ENCODE measurements at places on chromosomes 11 and 22. TPM values are rescaled to one million over a fixed set of nuclear protein-coding genes. Genes with fewer than 3 reads are reported as not detected.

Gene CD3G
- total RNA-seq, result not detected

Gene TEX54
- total RNA-seq, result not detected

GRCh38 chr11:61334434-61335354, 1.7 kb downstream of the TKFC start:
- DNase-seq, result no peak

GRCh38 chr11:126387857-126388256, 32.4 kb downstream of the ST3GAL4 start:
- DNase-seq, result no peak

DNA sequence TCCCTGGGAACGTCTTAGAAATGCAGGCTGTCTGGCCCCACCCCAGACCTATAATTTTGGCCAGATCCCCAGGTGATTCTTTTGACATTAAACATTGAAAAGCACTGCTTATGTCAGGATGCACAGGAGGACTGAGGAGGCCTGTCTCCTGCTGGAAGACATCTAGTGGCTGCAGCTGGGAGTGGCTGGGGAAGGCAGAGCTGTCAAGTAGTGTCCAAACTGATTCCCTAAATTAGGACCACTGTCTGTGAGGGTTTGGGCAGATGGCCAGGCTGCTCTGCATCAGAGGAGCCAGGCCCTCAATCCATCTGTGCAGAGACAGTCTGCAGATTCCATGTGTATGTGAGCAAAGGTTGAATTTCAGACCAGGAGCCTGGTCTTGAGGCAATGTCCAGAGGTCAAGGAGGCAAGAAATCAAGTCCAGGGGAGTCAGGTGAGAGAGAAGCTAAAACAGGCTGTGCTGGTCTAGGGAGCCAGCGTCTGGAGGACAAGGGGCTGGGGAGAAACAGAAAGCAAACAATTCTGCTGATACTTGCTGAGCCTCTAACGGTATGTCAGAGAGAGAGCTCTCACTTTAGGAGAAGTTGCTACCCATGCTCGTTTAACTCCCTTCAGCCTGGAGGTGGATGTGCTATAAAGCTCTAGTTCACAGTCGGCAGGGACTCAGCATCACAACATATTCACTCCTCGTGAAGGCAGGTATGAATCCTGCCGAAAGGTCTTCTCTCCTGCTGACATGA, 15.3 kb upstream of the SYTL2 start:
- DNase-seq, result peak; percentile 27

GRCh38 chr22:45268167-45268957, 16.4 kb upstream of the UPK3A start:
- no peak for DNase-seq

DNA sequence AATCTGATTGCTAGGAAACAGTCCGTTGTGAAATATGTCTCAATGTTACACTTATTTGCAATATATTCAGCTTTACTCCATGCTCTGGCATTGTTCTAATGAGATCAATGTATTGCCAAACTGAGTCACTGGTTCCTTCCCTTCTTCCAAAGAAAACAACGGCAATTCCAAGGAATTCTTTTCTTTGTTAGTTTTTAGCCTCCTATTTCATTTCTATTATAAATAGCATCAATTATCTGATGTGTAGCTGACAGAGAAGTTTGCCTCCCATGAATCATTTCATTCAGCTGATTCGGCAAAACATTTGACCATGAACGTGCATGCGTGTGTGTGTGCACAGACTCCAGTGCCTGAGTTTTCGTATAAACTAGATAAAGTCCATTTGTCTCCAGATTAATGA, 346.8 kb downstream of the ETS1 start:
- no peak for DNase-seq

GRCh38 chr11:4886186-4886585, 4.5 kb downstream of the OR51T1 start:
- no peak for DNase-seq

DNA sequence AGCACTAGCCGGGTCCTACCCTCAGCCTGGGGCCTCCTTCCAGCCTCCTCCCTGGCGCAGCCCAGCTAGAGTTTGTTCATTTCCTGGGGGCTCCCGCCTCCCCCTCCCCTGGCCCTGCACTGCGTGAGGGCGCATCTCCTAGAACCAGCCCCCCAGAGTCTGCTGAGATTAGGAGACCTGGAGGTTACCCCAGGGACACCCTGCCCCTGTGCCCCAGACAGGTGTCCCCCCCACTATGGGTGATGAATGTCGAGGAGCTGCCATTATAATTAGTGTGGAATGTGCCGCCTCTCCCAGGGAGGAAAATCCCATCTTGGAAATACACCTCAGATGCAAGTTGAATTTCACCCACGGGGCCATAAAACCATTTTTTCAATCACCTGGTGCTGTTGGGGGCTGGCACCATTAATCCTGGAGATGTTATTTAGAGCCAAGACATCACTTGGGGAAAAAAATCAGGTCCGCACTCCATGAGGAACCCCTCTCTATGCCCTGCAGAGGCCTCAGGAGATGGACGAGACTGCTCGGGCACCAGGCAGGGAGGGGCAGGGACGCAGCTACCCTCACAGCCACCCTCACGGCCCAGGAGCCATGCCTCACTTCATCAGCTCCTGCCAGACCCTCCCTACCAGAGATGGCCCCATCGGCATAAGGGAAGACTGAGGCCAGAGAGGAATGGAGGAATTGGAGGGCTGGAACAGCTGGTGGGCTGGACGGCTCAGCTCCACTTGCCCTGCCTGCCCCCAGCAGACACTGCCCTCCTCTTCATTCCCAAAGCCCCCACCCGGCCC, 197.5 kb downstream of the IGLL1 start:
- DNase-seq, result no peak

DNA sequence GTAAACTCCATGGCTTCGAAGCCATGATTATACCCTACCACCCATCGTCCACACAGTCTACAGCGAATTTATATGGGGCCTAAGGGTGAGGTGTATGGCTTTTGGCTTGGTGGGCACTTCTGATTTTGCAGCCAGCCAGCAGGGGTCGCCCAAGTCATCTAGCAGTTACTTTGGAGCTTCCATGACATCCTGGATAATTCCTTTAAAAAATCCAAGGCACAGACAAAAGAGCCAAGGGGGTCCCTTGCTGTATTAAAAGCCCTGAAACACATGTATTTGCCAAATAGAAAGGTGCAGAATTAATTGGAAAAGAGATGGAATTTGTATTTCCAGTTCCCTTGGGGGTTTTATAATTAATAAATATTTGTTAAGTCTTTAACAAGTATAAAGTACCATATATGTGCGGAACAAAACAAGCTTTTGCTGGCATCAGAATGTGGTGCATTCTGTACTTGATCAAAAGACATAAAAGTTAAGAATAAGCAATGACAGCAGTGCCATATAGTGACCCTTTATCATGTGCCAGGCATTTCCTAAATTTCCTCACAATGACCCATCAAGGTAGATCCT, 132.8 kb upstream of the PITPNB start:
- peak; percentile 26 for DNase-seq

GRCh38 chr11:20617346-20618005, 18.1 kb downstream of the SLC6A5 start:
- no peak for DNase-seq

- no peak for DNase-seq
Observed at GRCh38 chr11:44618561-44619425, 53.3 kb downstream of the CD82 start.

DNA sequence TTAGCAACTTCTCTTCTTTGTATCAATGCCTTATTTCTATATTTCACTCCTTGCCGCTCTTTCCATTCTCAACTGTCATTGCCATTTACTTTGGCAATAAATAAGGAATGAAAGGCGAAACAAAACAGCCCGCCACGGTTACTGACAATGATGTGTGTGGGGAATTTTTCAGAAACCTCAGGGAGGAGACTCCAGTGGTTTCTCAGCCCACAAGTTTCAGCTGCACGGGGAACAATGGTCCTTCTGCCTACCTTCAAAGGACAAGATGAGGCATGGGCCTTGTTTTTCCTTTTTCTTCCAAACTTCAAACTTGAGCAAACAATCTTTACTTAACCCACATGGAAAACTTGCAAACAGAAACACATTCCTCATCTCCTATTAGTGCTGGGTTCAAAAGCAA, 409.4 kb downstream of the METTL15 start:
- DNase-seq, result no peak

Gene TENM4
- total RNA-seq, result not detected

Gene TMPRSS5
- 0.15 TPM for total RNA-seq

DNA sequence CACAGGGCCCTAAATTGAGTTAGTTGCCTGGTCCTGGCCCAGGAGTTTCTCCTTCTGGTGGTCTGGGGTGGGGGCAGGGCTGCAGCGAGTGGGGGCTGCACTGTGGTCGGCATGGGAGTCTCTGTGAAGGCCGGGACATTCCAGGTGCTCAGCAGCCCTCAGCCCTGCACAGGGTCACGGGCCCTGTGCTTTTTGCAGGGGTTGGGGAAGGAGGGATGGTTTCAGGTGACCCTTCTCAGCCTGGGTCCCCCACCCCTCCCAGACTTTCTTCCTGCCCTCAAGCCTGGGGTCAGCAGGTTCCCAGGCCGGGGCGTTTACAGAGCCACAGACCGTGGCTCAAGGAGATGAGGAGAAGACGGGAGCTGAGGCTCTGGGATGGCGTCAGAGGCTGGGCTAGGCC, 7.8 kb downstream of the EMID1 start:
- no peak for DNase-seq

DNA sequence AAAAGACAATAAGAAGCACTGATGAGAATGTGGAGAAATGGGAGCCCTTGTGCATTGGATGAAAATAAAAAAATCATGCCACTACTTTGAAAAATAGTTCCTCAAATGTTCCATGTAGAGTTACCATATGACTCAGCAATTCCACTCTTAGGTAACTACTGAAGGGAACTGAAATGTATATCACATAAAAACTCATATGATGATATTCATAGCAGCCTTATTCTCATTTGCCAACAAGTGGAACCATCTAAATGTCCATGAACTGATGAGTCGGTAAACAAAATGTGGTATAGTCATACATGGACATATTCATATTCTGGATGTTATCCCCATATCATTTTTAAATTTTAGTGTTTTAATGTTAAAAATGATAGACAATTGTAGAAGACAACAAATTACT, 3.5 kb downstream of the KRTAP5-9 start:
- no peak for DNase-seq

DNA sequence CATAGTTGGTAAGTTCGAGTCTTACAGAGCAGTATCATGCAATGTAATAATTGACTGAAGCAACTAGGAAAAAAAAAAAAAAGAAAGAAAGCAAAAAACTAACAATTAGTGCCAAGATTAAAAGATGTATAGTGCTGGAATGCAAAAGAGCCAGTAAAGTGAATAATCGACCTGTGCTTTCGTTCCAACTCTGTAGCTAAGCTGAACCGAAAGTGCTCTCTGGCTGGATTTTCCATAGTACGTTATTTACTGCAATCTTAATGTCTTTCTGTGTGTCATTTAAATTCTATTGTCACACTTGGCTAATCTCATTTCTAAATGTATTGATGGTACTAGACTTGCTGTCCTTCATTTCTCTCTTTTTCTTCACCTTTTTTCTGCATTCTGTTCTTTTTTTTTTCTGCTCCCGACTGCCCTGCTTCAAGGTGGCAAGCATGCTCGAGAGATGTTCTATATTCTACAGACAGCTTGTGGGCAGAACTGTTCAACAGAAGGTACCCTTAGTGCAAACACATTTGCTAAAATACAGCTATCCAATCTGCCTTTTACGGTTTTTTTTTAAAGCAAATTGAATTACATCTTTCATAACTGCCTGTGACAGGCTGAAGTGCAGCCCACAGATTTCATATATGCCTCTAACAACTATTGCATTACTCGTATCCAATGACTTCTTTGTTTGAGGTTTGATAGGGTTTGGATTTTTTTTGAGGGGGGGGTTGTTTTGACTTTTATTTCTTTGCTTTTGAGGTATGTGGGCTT, 204.2 kb upstream of the MTNR1B start:
- DNase-seq, result no peak

DNA sequence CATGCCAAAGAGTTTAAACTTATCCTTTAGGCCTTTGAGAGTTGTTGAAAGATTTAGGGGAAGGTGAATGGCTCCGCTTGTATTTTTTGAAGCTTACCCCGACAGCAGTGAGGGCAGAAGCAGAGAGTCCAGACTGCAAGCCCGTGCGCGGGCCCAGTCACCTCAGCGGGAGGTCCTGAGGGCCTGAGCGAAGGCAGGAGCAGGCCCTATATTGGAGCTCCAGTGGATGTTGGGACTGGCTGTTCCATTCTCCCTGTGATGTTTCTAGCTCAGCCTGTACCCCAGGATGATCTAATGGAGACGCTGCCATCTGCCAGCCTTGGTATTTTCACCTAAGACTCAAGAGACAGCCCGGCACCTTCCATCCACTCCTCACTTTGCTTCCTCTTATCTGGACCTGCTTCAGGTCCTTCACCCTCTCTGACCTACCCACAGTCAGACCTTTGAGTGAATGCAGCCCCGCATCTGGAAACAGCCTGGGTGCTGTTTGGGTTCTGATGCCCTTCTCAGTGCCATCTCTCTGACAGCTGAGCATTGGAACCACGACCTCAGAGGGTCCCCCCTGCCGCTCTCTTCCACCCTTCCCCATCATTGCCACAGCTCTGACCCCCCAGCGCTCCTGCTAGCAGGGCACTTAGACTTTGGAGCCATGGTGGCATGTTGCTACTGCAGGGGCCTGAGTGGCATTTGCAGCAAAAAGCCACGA, 628.2 kb upstream of the CADM1 start:
- no peak for DNase-seq

DNA sequence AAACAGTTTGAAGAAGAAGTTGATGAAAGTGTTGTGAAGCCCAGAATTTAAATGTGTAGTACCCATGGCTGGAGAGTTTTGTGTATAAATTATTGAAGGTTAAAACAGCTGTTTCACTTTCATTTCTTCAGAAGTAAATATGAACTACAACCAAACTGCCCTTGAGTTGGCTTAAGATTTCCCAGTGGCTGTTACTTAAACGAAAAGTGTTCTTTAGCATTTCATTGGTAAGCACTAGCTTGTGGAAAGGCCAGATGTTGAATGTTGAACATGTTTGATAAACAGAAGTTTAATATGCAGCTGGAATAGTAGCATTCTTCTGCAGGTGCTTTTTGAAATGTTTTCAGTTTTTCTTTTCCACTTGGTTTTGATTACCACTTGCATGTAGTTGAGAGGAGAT, 83.2 kb upstream of the TNRC6B start:
- no peak for DNase-seq

DNA sequence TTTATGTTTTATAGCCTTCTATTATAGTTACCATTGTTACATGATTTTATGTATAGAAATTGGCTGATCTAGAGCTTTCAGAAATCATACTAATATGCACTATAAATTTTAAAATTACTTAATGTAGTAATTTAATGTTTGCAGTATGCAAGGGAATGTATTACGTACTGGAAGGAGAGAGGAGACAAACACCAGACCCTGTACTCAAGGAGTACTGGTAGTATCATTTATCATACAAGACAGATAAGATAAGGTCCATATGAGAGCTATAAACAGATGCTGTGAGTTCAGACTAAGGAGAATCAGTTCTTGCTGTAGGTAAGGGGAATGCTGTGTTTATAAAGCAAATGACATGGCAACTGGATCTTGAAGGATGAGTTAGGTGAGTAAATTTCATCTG, 765 bp downstream of the BCO2 start:
- DNase-seq, result no peak

Gene SLC25A45
- 4.0 TPM for total RNA-seq

GRCh38 chr11:19026862-19027261, 33.7 kb downstream of the MRGPRX2 start:
- no peak for DNase-seq

- DNase-seq, result no peak
Observed at GRCh38 chr22:25764270-25765015, 22.5 kb downstream of the MYO18B start.

- no peak for DNase-seq
Observed at GRCh38 chr11:67641338-67642172, 2.0 kb upstream of the TBX10 start.

- no peak for DNase-seq
Observed at GRCh38 chr11:26950260-26950719, 43.6 kb upstream of the FIBIN start.

Gene MS4A15
- total RNA-seq, result not detected

Gene SHANK2
- 5.3 TPM for total RNA-seq

Gene OR10D3
- total RNA-seq, result not detected
